SW 1271 (cell line): ENCODE measurements at places on chromosomes 1 and 21.

DNA sequence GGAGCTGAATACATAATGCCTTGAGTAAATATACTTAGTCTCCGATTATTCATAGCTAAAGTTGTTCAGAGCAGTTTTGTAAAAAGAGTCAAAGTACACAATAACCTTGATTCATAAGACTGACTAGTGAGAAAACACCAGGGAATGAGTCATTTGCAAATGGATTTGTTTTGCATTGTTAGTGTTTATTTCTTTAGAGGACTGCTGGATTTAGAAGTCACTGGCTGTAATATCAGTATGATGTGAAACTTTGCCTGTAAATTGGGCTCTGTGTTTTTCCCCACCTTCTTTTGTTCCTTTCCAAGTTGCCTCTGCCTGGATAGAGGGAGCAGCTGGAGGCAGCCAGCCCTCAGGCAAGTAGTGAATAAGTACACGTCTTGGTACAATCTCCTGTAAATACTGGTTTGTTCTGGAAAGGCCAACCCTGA lies 474.7 kb downstream of the NUF2 start:
- DNase-seq = no peak

DNA sequence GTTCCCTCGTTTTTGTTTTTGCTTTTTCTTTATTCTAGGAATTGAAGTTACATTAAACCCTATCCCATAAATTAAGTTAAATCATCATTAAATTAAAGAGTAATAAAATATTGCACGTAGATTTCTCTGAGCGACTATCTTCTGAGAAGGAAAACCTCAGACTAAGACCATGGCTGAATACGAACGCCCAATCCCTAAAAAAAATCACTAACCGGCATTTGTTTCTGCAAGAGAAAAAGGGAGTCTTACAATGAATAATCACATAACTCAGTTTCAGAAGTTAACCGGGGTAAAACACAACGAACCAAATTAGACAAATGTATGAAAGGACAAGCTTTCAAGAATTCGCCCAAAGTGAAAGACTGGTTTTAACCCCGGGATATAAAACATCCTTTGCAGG lies 1.3 kb downstream of the PIK3R3 start:
- DNase-seq = no peak

DNA sequence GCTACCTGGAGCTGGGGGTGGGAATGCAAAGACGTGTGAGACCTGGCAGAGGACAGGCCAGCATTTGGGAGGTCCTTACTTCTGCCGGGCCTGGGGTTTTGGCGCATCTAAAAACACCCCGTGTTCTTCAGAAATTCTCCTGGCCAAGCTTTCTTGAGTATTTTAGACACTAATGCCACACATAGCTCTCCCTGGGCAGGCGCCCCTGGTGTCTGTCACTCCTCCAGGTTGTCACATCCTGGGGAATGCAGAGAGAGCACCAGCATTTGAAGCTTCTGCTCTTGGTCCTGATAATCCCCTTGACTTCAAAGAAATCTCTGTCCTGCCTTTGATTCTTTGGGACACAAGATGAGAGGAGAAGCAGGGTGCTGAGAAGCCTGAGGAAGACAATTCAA lies 6.0 kb downstream of the CAPN9 start:
- no peak for DNase-seq

- no peak for DNase-seq
These were observed 1.7 kb downstream of the LYST start for GRCh38 chr1:235864931-235865525.

DNA sequence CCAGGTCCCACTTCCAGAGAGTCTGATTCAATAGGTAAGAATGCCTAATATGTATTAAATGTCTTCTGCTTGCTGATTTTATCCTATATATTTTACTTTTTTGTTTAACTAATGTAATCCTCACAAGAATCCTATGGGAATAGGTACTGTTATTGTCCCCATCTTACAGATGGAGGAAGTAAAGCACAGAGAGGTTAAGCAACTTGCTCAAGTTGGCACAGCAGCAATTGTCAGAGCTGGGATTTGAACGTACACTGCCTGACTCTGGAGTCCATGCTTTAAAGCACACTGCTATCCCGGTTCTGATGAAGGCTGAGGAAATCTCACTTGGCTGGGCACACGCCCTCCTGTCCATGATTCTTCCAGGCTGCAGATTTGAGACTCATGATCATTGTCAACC lies 62.8 kb downstream of the IGSF21 start:
- DNase-seq = no peak
